NCI-H146 (cell line): ENCODE measurements at places on chromosomes 2 and 18.

DNA sequence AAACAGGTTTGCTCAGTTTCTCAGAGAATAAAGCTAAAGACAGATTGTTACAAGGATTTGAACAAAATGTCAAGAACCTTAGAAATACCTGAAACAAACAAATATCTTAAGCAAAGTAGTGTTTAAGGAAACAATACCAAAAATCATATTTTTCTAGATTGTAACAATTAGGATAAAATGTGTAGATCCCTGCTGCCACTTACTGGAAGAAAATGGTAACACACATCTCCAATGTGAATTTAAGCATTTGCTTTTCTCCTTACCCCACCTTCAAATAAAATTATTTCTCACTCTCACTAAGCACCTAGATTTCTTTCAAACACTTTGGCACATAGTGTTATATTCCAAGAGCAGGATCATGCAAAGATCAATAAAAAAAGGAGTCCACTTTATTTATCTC, 34.9 kb downstream of the SUCLG1 start:
- DNase-seq, result no peak

DNA sequence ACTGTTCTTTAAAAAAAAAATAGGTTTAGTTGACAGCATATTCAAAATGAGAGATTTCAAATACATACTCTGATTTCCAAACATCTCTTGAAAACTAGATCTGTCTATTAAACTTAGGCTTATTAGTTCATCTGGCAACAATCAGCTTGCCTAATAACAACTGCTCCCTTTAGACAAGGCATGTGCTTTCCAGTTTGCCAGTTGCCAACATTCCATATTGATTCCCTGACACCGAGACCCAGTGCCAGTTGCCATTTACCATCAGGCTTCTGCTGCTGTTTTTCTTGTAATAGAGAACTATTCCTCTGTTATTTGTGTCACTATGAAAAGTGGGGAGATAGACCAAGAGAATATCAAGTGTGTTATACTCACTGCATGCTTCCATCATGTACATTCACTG, 256.0 kb downstream of the C1D start:
- no peak for DNase-seq

DNA sequence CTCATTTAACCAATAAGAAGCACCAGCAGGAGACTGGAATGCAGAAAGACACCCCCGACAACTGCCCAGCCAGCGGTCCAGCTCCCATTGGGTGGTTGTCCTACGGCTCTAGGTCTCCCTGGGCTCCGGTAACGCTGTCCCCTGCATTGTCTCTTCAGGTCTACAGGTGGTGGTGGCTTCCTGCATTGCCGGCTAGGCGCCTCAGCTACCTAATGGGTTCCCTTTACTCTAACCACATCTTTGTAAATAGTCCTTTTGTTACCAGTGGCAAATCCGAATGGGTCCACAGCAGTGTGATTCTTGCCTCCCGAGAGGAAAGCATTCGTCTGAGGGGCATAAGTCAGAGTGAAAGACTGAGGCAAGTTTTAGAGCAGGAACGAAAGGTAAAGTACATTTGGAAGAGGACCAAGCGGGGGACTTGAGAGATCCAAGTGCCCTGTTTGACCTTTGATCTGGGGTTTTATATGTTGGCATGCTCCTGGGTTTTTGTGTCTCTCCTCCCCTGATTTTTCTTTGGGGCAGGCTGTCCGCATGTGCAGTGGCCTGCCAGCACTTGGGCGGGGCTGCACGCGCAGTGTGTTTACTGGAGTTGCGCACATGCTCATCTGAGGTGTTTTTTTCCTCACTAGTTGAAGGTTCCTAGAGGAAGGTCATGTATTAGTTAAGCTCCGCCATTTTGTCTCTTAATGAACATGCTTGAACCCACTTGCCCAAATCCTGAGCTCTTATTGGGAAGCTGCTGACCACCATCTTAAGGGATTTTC, 11.0 kb downstream of the FABP1 start:
- DNase-seq, result no peak

DNA sequence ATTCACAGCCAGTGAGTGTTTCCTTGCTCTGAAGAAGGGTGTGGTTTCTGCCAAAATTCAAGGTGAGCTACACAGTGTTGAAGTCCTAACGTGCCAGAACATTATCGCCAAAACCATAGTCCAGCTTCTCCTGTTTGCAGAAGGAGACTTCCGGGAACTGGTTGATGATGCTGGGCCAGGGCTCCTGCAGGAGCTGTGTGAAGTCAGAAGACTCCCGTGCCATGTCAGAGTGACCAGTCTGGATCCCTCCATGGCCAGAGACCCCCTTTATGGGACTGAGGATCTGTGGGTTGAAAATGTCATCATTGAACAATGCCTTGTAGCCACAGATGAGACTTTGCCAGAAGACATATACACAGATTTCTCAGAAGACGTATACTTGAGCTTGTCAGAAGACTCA, 96.0 kb upstream of the RAB12 start:
- no peak for DNase-seq

DNA sequence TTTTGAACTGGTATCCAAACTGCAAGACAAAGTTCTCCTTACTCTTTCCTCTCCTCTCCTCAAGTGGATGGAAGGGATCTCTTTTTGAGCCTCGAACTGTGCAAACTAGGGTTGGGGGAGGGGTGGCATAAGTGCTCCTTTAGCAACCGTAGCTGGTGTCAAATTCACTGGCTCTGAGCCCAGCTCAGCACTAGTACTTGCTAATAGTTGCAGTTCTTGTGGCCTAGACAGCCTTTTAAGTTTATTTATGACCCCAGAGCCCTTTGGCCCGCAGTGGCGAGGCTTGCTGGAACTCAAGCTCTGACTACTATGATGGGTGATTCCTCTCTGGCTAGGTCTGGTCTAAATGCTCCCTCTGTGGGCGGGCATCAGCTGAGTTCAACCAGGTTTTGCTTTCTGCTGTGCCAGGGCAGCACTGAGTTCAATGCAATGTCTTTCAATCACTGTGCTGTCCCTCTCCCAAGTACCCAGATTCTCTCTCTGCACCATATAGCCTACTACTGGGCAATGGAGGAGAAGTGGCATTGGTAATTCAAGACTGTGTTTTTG, 528.4 kb upstream of the SYT4 start:
- DNase-seq, result no peak

GRCh38 chr2:96884299-96885094, 14.6 kb upstream of the SEMA4C start:
- no peak for DNase-seq

DNA sequence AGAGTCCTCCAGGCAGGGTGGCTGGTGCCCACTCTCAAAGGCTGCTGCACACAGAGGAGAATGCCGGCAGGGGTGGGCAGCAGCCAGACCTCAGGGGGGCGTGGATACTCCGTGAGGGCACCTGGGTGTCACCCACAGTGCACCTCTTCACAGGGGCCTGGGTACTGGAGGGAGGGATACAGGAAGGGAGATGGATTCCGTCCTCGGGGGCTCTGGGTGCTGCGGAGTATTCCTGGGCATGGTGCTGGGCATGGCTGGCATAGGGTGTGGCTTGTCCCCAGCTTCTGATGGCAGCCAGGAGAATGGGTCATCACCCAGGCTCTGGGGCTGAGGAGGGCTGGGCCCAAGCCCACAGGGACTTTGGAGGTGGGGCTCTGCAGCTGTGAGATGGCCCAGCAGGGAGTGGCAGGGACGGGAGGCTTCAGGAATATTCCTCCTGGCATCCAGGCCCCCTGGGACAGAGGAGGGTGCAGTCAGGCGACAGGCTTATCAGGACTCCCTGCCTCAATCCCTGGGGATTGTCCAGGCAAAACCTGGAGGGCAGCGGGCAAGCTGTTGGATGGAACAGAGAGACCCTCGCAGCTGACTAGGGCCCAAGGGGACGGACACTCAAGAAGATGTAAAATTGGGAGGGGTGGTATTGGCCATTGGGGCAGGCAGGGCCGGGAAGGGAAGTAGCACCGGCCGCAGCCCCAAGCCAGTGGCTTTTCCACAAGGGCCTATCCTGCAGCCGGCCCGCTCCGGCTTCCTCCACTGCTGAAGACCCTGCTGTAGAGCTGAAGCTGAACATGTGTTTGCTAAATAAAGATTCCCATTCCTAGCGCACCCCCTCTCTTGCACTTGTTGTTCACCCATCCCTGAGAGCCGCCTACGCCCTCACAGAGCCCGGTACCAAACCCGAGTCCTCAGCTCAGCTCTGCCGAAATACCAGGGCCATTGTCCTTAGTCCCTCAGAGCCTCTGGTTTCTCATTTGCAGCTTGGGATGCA, 5.7 kb upstream of the KLHL30 start:
- DNase-seq, result no peak

- no peak for DNase-seq
Observed at GRCh38 chr2:42270757-42271156, 90.3 kb downstream of the COX7A2L start.

GRCh38 chr18:30971338-30971956, 71.1 kb downstream of the DSC3 start:
- peak; percentile 23 for DNase-seq

- DNase-seq, result no peak
Observed at GRCh38 chr2:8327371-8328100, 354.3 kb upstream of the ID2 start.

GRCh38 chr2:59389240-59389639, 1148.1 kb upstream of the FANCL start:
- DNase-seq, result no peak

GRCh38 chr2:176089843-176090395, 2.6 kb upstream of the HOXD13 start:
- no peak for DNase-seq

DNA sequence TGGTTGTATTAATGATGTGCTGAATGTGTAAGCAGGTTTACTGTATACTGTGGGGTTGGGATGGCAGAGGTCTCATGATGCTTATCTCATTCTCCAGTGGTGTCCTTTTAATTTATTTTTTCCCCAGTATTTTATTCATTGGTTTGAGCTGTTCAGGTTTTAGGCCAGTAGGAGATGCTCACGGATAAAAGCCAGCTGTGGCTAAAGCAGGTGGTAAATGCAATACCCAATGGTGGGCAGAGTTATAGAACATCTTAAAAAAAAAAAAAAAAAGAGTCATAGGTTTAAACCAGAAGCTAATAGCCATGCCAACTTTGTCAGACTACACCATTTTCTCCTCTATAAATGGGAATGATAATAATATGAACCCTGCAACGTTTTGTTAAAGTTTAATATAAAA, 57.8 kb upstream of the NEUROD1 start:
- peak; percentile 22 for DNase-seq

GRCh38 chr2:9995059-9995458, 43.6 kb downstream of the GRHL1 start:
- DNase-seq, result no peak

GRCh38 chr18:60339018-60339417, 33.6 kb downstream of the MC4R start:
- DNase-seq, result peak; percentile 42

DNA sequence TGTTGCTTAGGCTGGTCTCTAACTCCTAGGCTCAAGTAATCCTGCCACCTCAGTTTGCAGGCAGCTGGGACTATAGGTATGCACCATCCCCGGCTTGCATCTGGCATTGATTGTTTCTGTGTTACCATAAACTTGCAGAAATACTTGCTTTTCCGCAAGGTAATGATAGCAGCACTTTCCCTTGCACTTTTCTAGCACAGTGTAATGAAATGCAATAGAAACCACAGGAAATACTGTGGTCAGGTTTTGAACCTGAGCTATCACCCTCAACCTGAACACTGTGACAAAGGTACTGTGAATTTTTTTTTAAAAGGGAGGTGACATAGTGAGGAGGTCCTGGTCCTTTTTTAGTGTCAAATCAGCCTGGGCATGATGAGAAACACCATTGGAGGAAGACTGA, 38.3 kb downstream of the DHRS9 start:
- no peak for DNase-seq

GRCh38 chr2:63699549-63699839, 110.7 kb downstream of the MDH1 start:
- DNase-seq, result no peak

DNA sequence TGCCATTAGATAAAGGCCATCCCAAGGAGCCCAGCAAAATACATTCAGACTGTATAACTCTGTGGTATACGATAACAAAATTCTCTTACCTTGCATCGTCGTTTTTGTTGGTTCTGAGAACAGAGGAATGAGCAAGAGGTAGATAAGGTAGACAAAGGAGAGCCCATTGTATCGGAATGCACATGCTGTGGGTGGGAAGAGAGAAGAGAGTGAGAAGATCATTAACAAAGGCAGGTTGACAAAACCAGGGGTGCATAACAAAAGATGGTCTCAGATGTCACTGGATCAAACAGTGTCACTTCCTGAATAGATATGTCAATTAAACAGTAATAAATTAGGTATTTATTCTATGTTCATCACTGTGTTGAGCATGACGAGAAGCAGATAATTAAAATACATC, 83.3 kb downstream of the PIEZO2 start:
- no peak for DNase-seq

DNA sequence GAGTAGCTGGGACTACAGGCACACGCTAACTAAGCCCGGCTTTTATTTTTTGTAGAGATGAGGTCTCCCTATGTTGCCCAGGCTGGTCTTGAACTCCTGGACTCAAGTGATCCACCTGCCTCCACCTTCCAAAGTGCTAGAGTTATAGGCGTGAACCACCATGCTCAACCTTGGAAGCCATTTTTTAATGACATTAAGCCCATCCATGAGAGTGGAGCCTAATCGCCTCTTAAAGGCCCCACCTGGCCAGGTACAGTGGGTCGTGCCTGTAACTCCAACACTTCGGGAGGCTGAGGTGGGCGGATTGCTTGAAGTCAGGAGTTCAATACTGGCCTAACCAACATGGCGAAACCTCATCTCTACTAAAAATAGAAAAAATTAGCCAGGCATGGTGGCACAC, 41.6 kb upstream of the TFCP2L1 start:
- DNase-seq, result no peak

DNA sequence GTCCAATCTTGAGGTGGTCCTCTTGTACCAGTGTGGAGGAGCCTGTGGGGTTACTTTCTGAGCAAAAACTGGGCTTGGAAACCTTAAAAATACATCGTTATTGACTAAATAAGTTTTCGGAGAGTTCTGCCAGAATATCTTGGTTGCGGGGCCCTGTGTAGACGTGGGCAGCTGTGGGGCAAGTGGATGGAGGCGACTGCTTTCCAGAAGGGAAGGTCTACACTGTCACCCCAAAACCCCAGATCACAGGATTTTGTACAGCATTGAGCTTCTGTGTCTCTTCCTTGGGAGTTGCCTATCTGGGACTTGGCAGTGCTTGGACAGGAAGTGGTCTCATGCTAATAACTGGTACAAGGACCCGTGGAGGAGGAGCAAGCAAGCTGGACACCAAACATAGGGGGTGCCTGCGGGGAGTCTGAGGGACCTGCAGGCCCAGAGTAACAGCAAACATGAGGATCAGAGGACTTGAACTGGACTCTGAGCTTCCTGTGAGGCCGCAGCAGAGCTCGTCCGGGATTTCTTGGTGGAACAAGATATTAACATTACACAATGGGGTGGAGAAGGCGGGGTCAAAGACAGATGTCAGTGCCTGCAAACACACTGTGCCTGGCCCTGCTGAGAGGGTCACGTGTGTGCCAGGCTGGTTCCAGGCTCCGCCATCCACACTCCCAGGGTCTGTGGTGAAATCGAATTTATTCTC, 48.0 kb upstream of the CTLA4 start:
- no peak for DNase-seq

GRCh38 chr2:206213514-206213845, 53.8 kb downstream of the EEF1B2 start:
- DNase-seq, result no peak

- DNase-seq, result peak; percentile 9
Observed at GRCh38 chr18:46868169-46868921, 49.0 kb downstream of the PIAS2 start.

- DNase-seq, result peak; percentile 37
Observed at GRCh38 chr18:60675801-60676200, 303.2 kb upstream of the MC4R start.
